Astrocyte of the spinal cord (primary cell): ENCODE measurements at places on chromosomes 1 and 21.

GRCh38 chr1:219354962-219355361 is 181.3 kb downstream of the LYPLAL1 start:
- DNase-seq = no peak

DNA sequence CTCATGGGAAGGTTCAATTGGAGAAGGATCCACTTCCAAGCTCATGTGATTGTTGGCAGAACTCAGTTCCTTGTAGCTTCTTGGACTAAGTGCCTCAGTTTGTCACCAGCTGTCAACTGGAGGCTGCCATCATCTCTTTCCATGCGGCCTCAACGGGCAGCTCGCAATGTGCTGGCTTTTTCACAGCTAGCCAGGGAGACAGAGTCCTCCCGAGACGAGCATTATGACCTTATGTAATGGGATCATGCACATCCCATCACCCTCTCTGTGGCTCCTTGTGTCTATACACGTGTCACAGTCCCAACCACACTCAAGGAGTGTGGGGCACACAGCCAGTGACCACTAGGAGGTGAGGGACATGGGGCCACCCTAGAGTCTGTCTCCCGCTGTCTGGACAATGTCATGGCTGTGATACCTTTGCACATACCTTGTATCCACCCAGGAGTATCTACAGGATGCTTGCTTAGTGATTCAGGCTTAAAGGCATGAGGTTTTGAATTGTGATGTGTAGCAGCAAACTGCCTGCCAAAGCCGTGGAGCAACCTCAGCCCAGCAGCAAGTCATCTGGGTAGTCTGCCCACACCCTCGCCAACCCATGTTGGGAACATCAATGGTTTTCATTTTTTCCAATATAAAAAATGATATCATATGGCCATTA is 3.9 kb upstream of the KRTAP10-6 start:
- DNase-seq = no peak

DNA sequence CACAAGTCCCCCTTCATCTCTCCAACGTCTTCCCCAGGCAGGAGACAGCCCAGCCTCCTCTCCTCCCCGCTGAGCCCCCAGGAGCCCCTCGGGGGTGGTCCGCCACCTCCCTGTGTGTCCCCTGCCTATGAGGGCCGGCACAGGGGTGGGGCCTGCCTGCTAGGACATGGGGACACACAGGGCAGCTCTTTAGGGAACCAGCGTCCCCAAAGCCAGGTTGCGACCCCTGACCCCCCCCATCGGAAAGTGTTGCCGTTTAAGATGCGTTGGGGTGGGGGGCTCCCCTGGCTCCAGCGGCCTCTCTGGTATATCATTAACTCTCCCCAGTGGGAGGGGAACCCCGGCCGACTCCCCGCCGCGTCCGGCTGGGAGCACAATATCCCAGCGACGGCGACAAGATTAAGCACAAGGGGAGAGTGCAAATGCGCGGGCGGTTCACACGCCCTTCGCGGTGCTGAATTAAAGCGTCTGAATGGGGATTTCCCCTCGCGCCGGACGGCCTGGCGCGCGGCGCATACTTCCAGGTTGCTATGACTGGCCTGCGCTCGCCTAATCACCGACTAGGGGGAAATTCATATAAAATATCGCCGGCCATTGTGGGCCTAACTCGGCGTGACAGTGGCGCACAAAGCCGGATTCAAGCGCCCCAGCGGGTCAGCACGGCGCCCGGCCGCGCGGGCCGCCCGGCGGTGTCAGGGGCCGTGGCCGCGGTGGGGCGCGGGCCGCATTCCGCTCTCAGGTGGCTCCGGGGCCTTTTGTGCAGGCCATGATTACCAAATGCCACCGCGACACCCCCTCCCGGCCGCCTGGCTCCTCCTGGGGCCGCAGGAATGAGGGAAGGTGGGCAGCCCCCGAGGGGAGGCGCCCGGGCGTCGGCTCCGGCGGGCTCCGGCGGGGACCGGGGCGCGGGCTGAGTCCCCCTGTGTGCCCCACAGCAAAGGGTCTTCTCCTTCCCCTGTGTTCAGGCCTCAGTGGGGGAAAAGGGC is 30.9 kb downstream of the WNT3A start:
- DNase-seq = no peak

- no peak for DNase-seq
These were observed 162.5 kb upstream of the B3GALT2 start for GRCh38 chr1:193348769-193349535.

DNA sequence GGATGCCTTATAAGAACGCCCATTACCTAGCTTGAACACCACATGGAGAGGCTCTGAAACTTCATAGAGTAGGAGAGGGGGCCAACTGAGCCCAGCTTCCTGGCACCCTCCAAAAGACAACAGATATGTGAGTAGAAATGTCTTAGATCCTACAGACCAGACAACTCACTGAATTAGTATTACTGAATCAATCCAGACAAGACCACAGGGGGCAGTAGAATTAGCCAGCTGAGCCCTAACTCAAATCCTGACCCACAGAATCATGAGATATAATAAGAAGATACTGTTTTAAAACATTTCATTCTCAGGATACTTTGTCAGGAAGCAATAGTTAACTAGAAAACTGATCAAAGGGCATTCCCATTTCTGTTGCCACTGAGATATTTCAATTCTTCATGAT is 45.8 kb upstream of the C1orf21 start:
- no peak for DNase-seq
